ENCODE measurements at places on chromosomes 12 and 14.

DNA sequence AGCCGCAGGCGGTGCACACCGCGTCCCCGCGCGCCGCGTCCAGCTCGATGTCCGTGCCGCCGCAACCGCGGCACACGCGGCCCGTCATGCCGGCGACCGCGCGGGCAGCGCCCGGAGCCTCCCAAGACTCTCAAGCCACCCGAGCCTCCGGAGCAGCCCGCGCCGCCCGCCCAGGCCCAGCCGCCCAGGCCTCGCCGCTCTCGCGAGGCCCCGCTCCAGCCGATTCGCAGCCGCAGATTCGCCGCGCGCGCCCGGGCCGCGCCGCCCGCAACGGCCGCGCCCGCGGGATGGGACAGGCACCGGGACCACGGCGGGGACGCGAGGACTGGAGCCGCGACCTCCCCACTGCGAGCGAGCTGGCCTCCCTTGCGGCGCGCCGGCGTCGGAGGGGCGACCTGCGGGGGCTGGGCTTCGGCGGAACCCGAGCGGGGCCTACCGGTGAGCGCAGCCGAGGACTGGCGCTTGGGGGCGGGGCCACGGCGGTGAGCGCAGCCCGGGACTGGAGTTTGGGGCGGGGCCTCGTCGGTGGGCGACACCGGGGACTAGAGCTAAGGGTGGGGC lies at the start of gene BRF1:
BRF1 (minus strand) TSS at position 460 of the 561 bp plus-strand sequence; CDS start at position 88, 372 bp downstream.
- peak; percentile 98 for DNase-seq

DNA sequence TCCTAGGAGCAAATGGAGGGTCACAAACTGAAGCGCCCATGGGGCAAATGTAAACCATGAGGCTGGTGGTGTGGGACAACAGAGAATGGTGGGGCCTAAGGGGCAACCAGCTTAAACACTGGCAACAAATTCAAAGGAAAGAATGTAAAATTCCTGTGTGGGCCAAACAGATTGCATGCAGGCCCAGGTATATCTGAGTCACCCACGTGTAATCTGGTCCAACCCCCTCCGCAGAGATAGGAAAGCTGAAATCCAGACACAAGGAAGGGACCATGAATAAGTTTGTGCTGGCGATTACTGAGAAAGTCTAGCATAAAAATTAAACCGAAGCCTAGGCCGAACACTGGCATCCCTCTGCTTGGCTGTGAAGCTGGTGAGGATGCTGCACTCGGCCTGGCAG lies 71.6 kb downstream of the ITPK1 start:
- no peak for DNase-seq

DNA sequence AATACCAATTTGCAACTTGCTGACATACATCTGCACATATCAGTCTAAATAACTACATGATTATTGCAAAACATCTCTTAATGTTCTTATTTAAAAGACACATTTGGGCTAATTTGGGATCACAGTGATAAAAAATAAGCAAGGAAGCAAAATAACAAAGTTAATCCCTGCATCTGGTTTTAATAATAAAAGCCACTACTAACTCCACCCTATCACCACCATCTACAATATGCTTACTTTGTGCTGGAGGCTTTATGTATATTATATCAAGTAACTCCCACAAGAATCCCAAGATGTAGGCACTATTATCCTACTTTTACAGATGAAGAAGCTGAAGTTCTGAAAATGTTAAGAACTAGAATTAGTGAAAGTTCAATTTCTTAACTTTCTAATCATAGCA lies 45.7 kb downstream of the TAOK3 start:
- no peak for DNase-seq

DNA sequence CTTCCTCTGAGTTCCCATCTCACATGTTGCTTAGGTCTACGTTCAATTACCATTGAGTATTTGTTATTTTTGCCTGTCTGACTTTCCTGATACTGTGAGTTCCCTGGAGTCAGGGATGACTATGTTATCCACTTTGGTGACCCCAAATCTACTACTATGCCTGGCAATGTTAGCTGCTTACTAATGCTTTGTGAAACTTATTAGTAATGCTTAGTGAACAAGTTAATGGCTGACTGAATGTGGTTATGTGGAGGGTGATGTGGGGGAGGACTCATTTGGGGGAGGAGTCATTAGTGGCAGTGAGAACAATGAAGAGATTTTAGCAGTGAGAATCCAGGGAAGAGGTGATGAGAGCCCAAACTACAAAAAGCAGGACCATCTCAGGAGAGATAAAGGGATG lies 121.6 kb downstream of the KTN1 start:
- no peak for DNase-seq

DNA sequence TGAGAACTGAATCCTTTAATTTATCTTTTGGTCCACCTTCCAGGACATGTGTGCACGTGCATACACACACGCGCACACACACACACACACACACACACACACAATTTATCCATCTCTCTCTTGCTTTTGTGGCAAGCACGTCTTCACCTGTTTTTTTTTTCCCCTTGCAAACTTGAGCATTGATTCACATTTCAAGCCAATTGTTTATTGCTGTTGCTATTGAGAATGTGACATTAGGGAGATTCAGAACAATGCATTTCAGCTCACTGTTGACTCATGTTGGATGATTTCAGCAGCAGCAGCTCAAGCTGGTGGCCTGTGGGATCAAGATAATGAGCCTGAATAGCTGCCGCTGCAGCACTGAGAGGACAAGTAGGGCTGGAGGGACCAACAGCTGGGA lies 128.9 kb downstream of the SNAPC1 start:
- DNase-seq: no peak

DNA sequence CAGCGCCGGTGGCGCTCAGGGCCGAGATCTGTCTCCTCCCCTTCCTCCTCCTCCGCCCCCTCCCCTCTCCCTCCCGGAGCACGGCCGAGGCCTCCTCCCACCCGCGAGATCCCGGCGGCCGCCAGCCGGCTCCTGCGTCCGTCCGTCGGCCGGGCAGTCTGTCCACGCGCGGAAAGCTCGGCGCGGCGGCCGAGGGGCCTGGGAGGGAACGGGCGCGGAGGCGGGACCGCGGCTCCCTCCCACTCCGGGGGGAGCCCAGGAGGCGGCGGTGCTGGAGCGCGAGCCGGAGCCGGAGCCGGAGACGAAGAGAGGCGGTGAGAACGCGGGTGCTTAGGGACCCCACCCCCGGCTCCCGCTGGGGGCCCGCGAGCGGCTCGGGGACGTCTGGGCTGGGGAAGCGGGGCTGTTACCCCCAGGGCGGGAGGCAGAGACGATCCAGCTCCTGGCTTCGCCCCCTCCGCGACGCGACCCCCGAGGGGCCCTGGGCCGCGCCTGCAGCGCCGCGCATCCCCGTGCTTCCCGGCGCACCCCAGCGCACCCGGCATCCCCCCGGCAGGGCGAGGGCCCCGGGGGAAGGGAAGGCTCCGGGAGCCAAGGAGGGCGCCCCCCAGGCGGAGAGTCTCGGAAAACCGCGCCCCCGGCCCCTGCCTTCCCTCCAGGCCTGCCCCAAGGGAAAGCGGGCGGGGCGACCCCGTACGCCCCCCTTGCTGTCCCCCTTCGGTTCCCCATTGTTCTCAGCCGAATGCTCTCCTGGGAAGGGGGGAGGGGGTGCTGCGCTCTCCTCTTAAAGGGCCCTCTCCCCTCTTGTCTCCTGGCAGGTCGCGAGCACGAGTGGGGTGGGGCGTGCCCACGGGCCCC lies at the start of gene DTX1:
DTX1 (plus strand) TSS at position 100 of the 858 bp plus-strand sequence. CDS start 1,463 bp downstream, outside the sequence.
- no peak for DNase-seq

DNA sequence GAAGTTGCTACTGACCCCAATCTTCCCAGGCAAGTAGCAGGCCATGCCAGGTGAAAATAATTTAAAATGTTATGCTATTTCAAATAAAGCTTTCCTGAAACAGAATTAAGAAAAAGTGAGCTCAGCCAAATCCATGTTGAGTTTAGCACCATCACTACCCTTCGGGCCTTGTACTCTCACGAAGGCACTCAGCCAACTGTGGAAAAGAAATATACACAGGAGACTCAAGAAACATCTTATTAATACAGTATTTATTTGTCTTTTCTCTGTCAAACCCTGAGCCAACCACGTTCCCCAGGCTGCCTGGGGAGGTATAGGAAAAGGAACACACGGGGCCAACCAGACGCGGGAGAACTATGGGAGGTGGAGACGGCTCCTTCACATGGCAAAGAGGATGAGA lies 10.9 kb downstream of the ATP5MC2 start:
- DNase-seq: no peak

DNA sequence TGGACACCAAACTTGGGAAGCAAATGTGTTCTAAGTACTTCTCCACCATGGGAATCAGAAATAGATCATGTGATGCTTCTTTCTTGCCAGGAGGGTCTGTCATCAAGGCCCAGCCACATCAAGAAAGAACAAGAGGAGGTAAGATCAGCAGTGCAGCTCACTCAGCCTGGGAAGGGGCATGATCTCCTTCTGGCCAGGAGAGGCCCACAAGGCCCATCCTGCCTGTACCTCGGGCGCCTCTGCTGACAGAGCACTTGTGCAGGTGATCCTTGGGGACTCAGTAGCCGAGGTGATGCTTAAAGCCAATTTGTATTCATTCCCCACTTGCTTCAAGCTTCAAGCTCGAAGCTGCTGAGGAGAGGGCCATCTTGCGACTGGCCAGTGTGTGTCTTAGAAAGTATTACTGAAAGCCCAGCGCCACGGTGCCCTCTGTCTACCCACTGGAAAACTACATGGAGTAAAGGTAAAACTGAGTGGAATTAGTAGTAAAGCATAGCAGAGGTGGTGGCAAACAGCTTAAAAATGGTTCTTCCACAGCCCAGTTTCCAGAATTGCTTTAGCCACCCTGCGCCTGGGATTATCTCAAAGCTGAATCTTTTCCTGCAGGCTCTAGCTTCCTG lies 26.2 kb downstream of the RTRAF start:
- DNase-seq: peak; percentile 55

GRCh38 chr14:97137705-97138104 lies 340.5 kb downstream of the VRK1 start:
- DNase-seq: no peak

GRCh38 chr14:103685276-103686211 lies 29.7 kb downstream of the XRCC3 start:
- no peak for DNase-seq

DNA sequence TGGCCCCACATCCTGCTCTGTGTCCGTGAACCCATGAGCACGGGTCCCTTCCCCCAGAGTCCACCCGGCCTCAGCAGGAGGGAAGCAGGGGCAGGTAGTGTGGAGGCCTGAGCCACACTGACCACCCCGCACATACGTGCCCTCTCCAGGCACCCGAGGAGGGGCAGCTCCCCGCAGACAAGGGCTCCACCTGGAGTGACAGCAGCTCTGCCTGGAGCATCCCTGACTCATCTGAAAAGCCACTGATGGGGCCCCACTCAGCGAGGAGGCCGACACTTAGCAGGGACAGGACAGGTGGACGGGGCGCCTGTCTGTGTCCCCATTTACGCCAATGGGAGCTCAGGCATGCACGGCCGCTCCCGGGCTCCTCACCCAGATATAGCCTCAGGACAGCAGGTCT lies 237.6 kb upstream of the SFSWAP start:
- no peak for DNase-seq

GRCh38 chr12:106759526-106760183 lies 14.8 kb upstream of the RIC8B start:
- no peak for DNase-seq

DNA sequence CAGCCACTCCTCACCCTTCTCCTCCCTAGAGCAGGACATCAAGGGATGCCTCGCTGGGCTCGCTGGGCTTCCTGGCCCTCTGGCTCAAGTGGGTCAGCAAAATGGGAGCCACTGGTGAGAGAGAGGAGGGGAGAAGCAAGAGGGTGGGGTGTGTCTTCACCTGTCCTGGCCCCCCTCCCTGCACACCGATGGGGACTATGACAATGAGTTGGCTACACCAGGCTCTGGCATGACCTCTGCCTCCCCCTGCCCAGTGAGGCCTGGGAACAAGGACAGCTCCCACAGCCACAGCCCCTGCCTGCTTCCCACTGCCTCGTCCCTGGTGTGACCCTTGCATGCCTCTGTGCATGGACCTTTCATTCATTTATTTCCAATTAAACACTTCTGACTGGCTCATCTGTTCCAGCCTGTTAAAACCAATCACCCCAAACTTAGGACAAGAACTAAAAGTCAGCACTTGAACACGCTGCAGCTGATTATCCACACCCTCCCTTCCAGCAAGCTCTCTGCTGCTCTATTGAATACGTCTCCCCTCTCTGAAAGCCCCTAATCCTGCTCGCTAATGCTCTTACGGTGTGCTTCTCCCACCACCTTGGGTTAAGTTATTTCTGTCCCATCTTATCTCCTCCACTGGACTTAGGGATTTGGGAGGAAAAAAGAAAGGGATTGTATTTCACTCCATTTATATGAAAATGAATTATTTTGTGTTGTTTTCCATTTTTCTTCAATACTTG lies 5.8 kb upstream of the PPP2R5C start:
- DNase-seq: no peak

DNA sequence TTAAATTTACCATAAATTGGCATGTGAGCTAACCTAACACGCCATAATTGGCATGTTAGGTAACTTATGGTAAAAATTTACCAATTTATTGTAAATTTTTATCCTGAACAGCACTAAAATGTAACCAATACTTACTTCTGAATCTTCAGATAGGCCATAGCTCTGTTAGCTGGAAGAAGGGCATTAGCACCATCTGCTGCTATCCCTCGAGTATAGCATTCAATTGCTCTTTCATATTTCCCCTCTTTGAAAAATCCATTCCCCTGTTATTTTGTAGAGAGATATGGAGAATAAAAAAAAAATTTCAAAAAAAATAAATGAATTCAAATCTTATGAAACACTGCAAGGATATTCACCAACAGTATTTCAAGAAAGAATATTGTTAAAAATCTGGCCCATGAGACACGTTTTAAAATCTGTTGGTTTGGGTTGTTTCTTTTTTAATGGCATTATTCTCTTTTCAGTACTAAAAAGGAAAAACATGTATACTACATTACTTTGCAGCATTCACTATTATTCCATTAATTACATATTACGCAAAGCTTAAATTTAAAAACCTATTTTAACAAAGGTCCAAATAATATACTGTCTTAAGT lies 19.1 kb downstream of the RPAP3 start:
- no peak for DNase-seq

DNA sequence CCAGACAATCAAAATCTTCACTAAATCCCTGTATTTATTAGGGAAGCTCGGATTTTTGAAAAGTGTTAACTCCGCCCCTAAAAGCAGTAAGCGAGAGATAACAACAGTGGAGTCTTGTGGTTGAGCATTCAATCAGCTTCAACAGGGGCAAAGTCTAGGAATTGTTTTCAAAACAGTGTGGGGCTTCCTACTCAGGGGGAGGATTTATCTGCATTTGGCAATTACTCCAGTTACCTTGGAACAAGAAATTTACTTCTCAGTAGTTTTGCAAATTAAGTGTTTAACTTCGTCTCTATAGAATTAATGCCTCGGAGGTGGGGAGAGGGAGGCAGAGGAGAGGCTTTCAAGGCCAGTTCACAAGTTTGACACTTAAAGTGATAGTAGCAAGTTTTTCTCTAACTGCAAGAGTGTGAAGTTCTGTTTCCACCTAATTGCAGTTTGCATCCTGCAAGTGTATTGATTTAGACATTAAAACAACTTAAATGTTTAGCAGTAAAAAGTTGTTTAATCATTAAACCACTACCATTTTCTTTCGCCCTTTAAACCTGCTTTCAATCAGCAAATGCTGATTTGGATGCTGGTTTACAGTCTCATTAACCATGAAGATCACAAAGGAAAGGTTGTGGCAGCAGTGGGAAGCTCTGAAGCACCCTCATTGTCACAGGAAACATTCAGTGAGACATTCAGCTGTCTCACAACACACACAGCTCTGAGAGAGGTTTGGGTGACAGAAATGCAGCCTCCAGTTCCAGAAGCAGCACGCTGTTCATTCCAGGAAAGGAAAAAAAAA lies 102.0 kb downstream of the HMGA2 start:
- DNase-seq: no peak
